T-helper 22 cell (primary cell): ENCODE measurements at places on chromosomes 12 and 14.

GRCh38 chr12:74319886-74320285, 217.7 kb upstream of the ATXN7L3B start:
- DNase-seq = no peak

GRCh38 chr12:49365542-49365941, 1.7 kb upstream of the SPATS2 start:
- no peak for DNase-seq

DNA sequence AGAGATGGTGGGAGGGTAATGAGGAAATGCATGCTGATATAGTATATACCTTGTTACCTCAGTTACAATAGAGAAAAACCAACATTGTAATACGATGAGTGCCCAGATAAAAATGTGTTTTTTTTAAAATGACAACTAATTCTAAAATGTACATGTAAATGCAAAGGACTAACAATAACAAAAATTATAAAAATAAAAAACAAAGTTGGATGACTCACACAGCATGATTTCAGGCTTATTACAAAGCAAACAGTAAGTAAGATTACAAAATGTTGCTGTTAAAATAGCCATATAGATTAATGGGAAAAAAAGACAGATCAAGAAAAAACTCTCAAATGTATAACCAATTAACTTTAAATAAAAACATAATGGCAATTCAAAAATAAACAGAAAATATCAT, 1099.4 kb downstream of the FSCB start:
- DNase-seq = no peak

DNA sequence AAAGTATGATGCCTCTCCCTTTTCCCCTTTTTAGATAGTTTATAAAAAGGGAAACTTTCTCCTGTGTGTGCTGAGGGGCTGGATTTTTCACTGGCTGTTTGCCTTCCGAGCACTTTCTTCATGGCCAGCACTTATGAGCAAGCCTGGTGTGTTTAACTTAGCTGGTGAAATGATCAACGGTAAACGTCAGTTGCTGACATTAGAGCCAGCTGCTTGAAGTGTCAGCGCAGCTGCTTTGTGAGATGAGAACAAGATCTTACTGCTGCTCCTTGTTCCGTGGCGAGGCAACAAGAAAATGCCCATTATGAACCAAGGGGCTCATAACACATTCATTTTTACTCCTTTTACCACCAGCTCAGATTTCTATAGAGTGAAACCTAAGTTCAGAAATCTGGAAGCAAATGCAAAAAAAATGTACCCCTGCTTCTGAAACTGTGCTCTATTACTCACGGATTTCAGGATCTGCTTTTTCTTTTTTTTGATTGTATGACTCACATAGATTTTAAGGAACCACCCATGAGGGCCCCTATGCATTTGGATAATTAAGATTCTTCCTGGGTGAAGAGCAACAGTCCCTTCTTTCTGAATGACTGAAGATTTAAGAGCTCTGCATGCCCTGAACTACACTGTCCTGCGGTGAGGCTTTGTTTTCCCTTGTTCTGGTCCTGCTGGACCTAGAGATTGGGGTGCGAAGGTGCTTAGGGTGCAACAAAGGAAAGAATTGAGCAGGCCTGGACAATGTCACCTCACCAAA, 74.3 kb upstream of the CPM start:
- DNase-seq = no peak

GRCh38 chr14:93683226-93683625, 105.1 kb downstream of the PRIMA1 start:
- DNase-seq = no peak

DNA sequence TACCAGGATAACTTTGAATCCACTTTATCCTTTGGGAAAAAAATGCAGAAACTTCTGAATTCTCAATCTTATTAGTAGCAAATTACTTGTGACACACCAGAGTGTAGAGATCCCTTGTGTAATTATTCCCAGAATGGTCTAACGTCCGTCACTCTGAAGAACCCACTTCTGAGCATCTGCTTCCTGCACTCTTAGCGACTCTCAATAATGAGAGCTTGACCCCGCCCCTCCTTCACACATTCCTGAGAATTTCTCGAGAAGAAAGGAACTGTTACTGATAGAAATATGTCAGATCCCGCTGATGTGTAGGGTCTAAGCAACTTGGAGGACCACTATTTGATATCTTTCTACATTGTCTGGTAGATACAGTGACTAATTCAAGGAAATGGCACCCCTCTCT, 218.3 kb upstream of the PDZRN4 start:
- DNase-seq = no peak

DNA sequence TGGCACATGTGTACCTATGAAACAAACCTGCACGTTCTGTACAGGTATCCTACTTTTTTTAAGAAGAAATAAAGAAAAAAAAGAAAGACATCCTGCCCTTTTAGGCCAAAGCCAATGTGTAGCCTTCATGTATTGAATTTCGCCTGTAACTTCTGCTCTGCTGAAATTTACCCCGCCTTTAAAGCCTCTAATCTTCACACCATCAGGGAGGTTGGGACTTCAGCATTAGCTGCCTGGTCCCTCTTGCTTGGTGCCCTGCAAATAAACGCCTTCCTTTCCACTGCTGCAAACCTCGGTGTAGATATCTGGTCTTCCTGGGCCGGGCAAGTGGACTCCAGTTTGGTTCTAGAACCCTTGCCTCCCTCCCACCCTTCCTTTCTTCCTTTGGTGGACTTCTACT, 2.6 kb upstream of the KRT71 start:
- DNase-seq = no peak

GRCh38 chr12:71746974-71747611, 7.6 kb upstream of the RAB21 start:
- DNase-seq = no peak

- peak; percentile 44 for DNase-seq
Measured at GRCh38 chr12:126772171-126772864, 1494.7 kb upstream of the TMEM132C start.

GRCh38 chr14:90612801-90613200, 203.4 kb downstream of the TTC7B start:
- DNase-seq = no peak

- no peak for DNase-seq
Measured at GRCh38 chr14:87896393-87897380, 96.3 kb downstream of the GALC start.

DNA sequence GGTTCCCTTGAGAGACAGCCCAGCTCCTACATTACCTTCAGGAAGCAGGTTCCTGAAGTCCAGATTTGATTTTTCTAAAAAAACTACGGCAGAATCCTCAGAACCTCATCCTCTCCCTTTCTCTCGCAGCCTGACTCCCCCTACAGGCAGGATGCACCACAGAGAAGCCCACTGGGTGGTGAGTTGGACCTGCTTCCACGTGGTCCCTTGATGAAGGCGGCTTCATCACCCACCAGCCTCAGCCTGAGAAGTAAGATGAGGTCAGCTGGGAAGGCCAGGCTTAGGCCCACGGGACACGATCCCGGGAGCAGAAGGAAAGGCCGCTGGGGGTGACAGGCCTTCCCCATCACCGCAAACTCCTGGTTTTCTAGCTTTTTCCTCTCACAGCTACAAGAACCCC, 83.0 kb downstream of the ACTN1 start:
- no peak for DNase-seq

DNA sequence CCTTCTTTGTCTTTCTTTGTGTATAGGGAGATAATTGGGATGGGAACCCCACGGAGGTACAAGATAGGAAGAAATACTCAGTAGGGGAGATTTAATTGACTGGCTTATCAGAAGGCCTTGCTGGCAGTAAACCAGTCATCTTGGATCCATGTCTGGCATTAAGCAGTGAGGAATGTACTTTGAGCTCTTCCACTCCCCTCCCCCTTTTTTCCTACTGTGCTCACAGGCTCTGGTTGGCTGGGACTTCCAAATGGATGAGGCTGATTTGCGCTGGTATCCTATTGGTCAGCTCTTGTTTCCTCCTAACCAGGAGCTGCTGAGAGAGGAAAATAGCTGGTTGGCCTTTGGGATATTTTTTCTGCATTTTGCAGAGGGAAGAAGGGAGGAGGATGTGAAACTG, 24.7 kb downstream of the NGDN start:
- DNase-seq = no peak

GRCh38 chr12:75900781-75901254, 130.8 kb downstream of the PHLDA1 start:
- no peak for DNase-seq

DNA sequence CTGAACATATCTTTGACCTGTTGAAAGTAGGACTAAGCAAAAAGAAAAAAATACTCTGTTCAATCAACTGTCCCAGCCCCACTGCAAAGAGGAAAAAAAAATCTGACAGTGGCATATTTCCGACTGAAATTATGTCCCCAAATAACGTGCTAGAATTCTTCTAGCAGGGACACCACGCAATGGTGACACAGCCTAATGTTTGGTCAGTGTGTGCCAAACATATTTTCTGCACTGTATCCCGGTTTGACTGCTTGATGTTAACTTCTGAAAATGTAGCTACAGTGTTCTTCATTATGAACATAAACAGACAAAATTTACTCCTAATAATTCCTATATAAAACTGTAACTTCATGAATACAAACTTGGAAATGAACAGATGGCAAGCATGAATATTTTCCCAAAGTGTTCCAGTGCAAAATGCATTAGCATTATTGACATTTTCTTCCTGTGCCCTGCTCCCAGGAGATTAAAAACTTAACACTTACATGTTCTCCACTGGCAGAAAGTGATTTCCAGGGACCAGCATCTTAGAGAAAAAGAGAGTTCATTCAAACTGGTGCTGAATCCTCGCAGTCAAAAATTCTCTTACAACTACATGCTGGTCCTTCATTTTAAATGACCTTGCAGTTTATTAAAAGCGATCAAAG, 72.4 kb upstream of the SYT1 start:
- no peak for DNase-seq

- DNase-seq = no peak
Measured at GRCh38 chr12:89427508-89428156, 75.3 kb upstream of the DUSP6 start.

- DNase-seq = no peak
Measured at GRCh38 chr12:113248051-113248825, 27.0 kb downstream of the TPCN1 start.

- DNase-seq = no peak
Measured at GRCh38 chr12:52311285-52311648, 9.9 kb downstream of the KRT83 start.

GRCh38 chr12:115222220-115222619, 538.2 kb upstream of the TBX3 start:
- no peak for DNase-seq

GRCh38 chr12:78359520-78359919, 505.1 kb upstream of the SYT1 start:
- DNase-seq = no peak

GRCh38 chr12:70828351-70828750, 92.2 kb downstream of the PTPRR start:
- no peak for DNase-seq

DNA sequence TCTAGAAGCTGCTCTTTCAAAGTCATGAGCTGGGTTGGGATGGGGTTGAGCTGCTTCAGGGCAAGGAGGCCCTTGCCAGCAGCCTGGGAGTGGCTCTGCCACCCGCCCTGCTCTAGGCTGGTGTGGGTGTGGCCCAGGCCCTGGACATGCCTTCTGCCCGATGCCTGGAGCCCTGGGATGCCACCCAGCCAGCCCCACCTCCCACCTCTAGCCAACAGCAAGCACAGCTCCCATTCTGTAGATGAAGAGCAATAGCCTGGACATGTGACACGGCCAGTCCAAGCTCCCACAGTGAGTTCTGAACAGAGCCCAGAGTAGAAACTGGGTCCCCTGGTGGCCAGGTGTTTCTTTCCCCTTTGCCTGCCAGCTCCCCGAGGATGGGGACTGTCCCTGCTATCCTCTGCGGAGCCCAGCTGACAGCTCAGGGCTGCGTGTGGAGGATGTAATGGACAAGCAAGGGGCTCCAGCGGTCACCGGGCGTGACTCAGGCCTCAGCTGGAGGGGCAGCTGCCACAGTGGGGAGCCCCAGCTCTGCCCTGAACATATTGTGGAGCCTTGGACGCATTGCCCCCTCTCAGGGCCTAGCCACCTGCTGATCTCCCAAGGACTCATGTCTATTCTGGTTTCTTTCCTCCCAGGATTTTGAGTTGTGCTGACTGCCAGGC, 165.2 kb downstream of the TSPAN9 start:
- DNase-seq = no peak

GRCh38 chr12:3622822-3623690, 129.9 kb downstream of the CRACR2A start:
- DNase-seq = no peak

DNA sequence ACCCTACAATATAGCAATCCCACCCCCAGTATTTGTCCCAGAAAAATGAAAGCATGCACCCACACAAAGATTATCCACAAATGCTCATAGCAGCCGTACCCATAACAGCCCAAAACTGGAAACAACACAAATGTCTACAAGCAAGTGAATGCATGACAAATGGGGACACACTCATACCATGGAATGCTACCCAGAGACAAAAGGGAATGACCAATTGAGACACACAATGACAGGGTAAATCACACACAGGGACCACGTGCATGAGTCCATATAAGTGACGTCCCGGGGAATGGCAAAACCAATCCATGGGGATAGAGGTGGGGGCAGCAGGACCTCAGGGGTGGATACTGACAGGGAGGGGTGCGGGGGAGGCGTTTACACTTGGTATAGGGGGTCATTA, 33.4 kb downstream of the SCARB1 start:
- DNase-seq = no peak

DNA sequence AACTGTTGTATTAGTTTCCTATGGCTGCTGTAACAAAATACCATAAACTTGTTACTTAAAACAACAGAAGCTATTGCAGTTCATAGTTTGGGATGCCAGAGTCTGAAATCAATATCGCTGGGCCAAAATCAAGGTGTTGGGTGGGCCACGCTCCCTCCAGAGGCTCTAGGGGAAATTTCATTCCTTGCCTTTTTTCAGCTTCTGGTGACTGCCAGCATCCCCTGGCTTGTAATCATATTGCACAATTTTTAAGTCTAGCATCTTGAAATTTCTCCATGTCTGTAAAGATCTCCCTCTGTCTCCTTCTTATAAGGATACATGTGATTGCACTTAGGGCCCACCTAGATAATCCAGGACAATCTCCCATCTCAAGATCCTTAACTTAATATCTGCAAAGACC, 48.8 kb upstream of the GARIN6 start:
- DNase-seq = no peak

- no peak for DNase-seq
Measured at GRCh38 chr14:74609721-74610120, 2.3 kb downstream of the LTBP2 start.

DNA sequence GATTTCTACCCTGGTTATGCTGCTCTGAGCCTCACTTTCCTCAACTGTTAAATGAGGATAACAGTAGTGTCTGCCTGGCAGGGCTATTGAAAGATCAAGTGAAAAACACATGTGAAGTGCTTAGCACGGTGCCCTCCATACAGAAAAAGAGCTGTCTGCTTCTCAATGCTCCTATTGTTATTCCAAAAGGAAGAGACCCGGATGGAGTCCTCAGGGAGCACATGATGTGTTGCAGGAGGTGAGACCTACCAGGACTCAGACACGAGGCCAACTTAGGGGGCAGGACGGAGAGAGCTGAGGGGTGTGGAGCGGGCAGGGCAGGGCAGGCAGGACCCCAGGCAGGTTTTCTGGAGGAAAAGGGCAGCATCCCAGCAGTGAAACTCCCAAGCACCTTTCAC, 8.9 kb downstream of the FAIM2 start:
- no peak for DNase-seq

DNA sequence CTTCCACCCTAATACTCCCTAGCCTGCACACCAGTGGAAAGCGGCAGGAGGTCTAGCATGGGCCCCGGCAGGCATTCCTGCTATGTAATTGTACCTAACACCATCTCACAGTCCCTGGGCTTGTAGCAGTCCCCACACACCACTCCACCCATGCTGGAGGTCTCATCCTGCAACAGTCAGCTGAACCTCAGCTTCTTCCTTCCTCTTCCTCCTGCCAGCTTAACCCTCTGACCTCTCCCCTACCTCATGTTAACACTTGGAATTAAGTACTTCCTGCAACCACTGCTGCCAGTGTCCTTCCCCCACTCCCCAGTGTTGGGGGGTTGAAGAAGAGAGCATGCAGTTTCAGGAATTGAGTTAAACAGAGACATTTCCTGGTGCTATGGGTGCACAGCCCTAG, 7.6 kb downstream of the ADCY4 start:
- DNase-seq = no peak
